Fibroblast of skin of left biceps (primary cell): ENCODE measurements at places on chromosomes 1 and 21.

GRCh38 chr1:16146279-16147155 lies 9.4 kb downstream of the EPHA2 start:
- peak; percentile 73 for DNase-seq

- no peak for DNase-seq
Observed at GRCh38 chr1:219897914-219898313, 30.4 kb downstream of the SLC30A10 start.

DNA sequence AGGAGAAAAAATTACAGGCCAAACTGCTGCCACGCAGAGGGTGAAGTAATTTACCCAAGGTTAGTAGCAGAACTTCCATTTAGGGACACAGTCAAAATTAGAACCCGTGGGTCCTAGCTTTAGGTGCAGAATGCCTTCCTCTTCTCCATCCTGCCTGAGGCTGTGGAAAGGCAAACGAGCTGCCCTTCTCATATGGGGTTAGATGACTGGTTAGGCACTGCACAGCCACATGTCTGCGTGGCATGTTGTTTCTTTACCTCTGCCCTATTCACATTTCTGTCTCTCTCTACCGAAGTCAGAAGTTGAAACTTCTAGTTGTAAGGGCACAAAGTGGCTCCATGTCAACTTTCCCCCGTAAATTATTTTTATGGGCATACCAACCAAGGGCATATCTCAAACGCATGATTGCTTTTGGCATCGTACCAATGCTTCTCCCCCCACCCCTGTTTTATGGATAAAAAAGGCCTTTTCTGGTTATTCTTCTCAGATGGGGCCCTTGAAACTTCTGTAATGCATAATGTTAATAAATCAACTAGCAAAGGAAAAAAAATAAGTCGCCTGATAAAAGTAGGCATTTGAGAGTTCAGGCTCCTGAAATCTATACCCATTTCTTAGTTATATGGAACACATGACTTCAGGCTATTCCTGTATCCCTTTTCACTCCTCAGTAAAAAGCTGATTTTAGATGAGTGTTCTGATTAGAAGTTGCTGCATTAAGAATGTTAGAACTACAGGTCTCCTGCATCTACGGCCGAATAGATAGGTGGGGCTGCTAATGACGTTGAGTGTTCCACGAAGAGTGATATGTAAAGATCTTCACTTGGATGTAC lies 139.6 kb upstream of the NRIP1 start:
- no peak for DNase-seq

- DNase-seq, result no peak
Observed at GRCh38 chr1:215807218-215807617, 240.1 kb downstream of the KCTD3 start.

DNA sequence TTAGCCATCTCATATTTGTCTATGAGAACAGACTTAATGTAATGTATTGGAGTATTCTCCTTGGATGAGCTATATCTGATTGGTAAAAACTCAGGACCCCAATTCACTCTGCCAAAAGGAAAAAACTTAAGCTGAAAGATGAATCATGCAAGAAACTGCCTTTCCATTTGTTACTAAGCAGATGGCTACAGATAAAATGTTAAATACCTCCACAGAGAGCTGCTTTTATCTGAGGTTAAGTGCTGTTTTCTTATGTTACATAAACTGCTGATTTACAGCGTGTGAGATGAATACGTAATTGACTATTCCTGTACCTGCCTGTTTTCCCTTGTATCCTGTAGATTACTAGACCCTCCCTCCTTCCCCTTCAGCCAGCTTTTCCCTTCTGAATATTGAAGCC lies 49.3 kb downstream of the CLCA4 start:
- no peak for DNase-seq

GRCh38 chr1:1270813-1271212 lies 2.8 kb downstream of the UBE2J2 start:
- DNase-seq, result no peak

DNA sequence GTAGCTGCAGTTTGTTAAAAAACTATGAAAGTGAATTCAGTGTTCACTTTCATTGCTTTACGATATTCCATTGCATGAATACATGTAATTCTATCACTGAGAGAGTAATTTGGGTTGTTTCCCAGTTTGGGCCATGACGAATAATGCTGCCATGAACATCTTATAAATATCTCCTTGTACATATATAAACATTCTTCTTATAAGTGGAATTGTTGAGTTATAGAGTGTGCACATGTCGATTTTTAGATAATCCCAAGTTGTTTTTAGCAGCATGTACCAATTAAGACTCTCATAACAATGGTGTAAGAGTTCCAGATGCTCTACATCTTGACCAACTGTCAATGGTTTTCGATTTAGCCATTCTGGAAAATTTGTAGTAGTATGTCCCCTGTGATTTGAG lies 40.9 kb downstream of the ALG6 start:
- DNase-seq, result no peak

GRCh38 chr21:42508371-42508770 lies 5.3 kb upstream of the SLC37A1 start:
- no peak for DNase-seq

DNA sequence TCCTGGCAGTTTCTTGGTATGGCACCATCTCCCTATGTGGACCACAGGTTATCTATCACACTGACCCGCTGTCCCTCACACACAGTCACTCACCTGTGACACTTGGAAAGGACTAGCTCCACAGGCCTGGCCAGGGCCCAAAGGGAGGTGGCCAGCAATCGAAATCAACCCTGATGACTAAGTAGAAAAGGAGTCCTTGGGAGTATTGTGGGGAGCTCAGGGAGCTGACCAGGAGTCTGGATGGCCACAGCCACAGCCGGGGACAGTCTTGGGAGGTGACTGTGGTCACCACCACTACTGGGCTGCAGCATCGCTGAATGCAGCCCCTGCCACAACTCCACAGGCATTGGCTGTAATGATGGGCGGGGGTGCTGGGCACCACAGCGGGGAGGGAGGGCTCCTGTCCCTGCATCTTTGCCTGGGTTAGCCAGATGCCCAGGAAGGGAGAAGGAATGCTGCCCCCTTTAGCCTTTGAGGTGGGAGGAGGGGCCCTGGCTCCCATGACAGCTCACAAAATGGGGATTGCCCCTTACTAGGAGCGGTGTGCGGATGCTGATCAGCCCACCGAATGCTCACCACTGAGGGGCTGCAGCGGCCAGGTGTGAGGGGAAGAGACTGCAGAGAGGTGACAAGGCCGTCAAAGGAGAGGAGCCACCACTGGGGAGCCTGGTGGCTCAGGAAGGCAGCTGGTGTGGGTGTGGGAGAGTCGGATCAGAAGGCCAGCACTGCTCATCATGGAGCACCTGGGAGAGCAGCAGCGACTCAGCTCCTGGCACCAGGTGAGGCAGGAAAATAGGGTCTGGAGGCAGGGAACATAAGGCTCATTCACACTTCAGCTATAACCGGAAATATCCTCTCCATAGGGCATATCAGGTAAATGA lies 61.3 kb downstream of the H3-3A start:
- no peak for DNase-seq

GRCh38 chr1:26388791-26389445 lies 16.4 kb upstream of the ZNF683 start:
- no peak for DNase-seq

- DNase-seq, result no peak
Observed at GRCh38 chr1:163056831-163057230, 12.3 kb upstream of the RGS4 start.

GRCh38 chr1:109882288-109883245 lies 28.1 kb upstream of the CSF1 start:
- no peak for DNase-seq

GRCh38 chr21:17858747-17859146 lies 39.6 kb upstream of the C21orf91 start:
- no peak for DNase-seq

GRCh38 chr1:27634985-27635367 lies at the start of gene FGR:
Gene FGR (minus strand): TSS chr1:27635185. CDS start chr1:27623916, 11,269 bp downstream.
- no peak for DNase-seq

GRCh38 chr1:163427279-163427678 lies 105.5 kb downstream of the NUF2 start:
- DNase-seq, result no peak

DNA sequence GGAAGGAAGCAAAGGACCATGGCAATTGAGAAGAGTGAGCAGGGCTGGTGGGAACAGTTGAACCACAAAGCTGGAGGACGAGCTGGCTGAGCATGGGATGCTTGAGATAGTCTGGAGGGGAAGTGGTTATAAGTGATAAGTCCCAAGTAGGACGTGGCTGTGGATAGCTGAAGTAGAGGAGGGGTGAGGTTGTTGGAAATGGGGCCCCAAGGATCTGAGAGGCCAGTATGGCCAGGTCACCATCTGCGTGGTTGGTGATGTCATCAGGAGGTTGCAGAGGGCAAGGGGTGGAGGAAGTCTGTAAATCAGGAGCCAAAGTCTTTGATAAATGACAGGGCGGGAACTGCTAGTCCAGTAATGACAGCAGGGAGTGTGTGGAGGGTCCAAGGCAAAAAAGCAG lies 11.0 kb upstream of the REN start:
- no peak for DNase-seq

DNA sequence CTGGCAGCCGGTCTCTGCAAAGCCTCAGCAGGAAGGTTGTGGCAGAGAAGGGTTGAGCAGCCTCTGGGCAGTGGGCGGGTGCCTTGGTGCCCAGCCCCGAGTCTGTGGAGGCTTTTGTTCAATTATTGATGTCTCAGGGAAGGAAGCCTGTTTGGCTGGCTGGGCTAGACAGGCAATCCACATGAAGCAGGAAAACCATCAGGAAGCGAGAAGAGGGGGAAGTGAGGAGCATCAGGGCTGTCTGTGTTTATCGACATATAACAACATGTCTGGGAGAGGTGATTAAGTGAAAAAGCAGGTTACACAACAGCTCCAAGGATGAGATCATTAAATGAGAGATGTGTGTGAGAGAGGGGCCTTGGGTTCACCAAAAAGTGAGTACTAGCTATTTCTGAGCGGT lies 105.4 kb downstream of the UBE2U start:
- no peak for DNase-seq
